ENCODE measurements at places on chromosomes 3 and 15.
A peak's percentile ranks its signal among the peaks of the same experiment; 100 is the strongest.

DNA sequence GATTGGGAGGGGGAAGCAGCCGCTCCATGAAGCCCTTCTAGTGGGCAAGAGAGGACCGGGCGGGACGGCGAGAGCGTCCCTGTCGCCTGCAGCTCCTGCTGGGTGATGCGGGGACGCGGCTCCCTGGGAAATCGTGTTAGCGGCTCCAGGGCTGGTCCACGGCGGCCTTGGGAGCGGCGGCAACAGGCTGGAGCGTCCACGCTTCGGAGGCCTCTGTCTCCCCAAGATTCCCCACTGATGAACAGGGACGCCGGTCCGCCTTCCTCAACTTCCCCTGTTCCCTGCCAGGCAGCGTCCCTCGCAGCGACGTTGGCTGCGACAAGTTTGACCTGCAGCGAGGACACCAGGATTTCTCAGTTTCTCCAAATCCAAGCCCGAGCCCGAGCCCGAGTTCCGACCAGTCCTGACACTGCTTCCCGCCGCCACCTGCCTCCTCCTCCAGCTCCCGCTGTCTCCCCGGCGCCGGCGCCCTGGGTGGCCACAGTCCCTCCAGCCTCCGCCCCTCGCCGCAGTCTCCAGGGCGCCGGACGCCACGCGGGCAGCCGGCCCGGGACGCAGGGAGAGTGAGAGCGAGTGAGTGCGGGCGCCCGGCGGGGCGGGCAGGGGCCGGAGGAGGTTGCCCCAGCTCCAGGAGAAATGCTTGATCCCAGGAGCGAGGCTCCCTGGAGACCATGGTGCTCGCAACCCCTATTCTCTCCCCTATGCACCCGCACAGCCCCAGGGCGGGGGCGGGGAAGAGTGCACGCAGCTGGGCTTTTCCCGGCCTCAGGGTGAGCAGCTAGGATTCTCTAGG is 78.1 kb upstream of the RNF7 start:
- peak; percentile 75 for DNase-seq

- DNase-seq: no peak
Observed at GRCh38 chr15:52673312-52673711, 5.9 kb downstream of the ATOSA start.

GRCh38 chr3:110900576-110900975 is 171.0 kb upstream of the NECTIN3 start:
- DNase-seq: no peak

DNA sequence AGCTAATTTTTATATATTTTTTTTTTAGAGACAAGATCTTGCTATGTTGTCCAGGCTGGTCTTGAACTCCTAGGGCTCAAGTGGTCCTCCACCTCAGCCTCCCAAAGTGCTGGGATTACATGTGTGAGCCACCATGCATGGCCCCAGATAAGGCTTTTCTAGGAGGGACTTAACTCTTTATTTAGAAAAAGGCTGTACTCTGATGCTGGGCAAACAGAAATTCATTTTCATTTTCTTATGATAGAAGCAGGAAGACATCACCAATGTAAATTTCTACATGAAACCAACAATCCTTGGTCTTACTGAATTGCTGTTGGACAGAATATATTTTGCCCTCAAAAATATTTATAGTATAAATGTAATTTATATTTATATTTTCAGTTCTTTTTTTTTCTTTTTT is 9.6 kb downstream of the NIPA1 start:
- DNase-seq: no peak

DNA sequence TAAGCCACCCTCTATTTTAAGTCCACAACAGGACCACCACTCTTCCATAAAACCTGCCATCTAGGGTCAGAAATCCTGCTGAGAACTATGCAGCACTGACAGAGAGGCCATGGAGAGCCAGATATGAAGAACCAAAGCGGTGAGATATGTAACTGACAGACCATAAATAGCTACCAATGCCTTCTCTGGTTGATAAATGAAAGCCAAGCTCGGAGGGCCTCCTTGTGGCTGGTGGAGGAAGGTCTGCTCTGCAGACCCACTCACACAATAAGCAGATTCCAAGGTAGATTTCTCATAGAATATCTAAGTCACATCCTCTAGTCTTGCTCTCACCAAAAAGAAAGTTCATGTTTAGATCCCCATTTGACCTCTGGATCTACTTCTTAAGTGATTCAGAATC is 38.9 kb downstream of the RYK start:
- no peak for DNase-seq

DNA sequence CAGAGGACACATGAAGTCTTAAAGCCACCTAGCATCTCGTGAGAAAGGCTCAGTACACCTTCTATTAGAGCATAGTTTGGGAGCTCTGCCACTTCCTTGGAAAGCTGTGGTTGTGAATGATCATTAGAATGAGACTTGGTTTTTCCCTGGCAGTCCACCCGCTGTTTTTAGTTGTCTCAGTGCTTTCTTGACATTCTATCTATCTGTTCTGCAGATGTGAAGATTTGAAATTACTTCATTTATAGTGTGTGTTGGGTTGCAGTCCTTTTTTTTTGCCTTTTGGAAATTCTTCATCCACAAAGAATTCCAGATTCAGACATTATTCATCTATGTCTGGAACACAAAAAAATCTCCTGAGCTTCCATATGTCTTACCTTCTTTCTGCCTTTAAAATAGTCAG is 23.7 kb downstream of the PPP2R3A start:
- no peak for DNase-seq

DNA sequence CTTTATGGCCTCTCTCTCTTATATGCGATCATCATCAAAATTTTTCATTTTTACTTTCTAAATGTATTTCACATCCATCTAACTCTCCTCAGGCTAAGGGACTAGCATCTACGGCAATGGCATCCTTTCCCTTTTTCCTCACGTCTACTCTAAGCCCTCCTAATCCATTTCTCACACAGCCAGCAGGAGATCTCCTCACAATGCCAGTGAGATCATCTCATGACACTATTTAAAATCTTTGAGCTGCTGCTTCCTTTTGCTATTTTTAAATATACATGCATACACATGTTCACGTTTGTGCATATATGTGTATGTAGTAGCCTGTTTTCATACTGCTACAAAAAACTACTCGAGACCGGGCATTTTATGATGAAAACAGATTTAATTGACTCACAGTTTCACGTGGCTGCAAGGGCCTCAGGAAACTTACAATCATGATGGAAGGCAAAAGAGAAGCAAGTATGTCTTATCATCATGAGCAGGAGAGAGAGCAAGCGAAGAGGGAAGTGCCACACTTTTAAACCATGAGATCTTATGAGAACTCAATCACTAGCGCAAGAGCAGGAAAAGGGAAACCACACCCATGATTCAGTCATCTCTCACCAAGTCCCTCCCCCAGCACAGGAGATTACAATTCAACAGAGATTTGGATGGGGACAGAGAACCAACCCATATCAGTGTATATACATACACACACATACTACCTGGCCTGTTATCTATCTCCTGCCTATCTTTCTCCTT is 599.2 kb upstream of the ROBO1 start:
- no peak for DNase-seq

- no peak for DNase-seq
Observed at GRCh38 chr15:66452420-66452819, 45.1 kb downstream of the SNAPC5 start.

GRCh38 chr3:50609071-50609762 is 2.4 kb downstream of the CISH start:
- DNase-seq: no peak

DNA sequence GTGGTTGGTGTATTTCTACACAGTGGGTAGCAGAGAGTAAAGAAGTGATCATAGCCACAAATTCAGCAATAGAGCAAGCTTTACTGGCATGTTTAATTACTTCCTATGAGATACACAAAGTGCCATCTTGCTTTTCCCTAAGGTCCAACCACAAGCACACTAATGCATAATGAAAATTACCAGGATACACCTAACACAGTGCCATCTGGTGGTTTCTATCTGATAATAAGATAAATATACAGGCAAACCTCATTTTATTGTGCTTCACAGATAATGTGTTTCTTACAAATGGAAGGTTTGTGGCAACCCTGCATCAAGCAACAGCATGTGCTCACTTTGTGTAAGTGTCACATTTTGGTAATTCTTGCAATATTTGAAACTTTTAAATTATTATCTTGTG is 223.0 kb downstream of the NSUN3 start:
- no peak for DNase-seq

- DNase-seq: no peak
Observed at GRCh38 chr15:89899295-89899945, 5.6 kb upstream of the AP3S2 start.

- DNase-seq: peak; percentile 45
Observed at GRCh38 chr3:58009026-58009748, 965 bp downstream of the FLNB start.

- DNase-seq: no peak
Observed at GRCh38 chr3:163438760-163439159, 1639.5 kb downstream of the SI start.

DNA sequence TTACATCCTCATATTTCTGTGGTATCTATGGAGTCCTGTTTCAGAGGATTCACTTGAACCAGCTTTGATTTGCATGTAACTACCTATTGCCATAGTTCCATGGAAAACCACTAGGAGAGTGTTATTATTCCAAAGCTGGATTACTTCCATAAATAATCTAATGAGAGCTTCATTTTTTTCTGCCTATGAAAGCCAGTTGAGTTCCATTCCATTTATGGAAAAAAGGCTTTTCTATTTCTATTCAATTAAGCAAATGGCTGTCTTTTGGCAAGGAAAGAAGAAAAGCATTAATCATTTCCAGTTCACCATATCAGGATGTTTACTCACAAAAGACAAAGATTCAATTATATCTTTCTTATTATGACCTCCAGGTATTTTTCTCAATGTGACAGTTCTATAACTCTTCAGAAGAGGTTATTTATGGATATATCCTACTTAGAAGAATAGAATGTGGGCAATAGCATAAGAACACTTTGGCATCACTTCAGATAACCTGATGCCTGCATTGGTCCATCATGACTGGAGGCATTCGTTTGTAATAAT is 259.9 kb upstream of the ZPLD1 start:
- DNase-seq: no peak

- no peak for DNase-seq
Observed at GRCh38 chr3:71395927-71396695, 187.4 kb downstream of the FOXP1 start.

DNA sequence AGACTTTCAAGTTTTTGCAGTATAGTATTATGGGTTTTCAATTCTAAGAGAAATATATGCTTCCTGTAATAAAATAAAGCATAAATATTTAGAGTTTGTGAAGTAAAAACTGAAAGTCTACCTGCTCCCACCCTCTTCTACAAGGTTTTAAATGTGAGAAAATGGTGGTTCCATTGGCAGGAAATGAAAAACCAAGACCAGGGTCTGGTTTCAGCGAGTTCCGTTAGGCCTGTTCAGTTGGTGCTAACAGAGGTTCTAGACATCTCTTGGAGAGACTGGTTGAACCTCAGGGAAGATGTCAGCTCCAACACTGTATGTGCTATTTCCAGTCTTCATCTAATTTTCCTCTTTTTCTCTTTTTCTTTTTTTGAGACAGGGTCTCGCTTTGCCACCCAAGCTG is 11.8 kb upstream of the MYO1E start:
- no peak for DNase-seq

Measured in ovary (tissue), 10 donors.